Stimulated activated CD4-positive, alpha-beta T cell treated with anti-CD3 and anti-CD28 coated beads, TNF-alpha, amount 100 ng/mL, for 4 hours (primary cell): ENCODE measurements at places on chromosomes 7 and 10.

DNA sequence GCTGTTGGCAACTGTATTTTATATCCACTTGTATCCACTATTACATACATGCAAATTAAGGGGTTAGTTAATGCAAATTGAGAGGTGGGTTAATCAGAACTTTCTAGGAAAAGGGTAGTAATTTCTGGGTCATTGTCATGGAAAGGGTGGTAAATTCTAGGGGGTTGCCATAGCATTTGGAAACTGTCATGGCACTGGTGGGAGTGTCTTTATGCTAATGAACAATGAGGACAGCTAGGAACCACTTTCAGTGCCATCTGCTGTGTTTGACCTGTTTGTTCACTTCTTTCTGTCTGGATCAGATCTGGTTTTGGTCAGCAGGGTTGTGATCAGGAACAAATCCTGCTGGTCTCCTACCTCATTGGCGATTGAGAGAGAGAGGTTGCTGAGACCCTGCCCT is 283.3 kb upstream of the PRKCQ start:
- DNase-seq = no peak

- DNase-seq = no peak
Measured at GRCh38 chr7:38235606-38236005, 37.8 kb downstream of the TARP start.

DNA sequence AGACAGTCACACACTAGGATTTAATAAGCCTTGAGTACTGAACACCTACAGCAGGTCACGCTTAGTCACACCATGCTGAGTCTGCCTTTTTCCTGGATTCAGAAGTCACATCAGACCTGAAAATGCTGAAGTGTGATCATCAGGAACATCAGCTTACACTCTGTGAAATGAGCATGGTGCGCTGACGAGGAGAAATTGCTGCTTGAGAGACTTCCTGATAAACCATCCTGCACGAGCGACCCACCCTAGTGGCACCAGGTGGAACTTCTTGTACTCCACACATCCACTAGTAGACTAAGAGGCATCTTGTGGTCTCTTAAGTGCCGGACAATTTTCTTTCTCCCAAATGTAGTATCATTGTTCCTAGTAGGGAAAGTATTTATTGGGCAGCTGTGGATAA is 51.8 kb upstream of the MRLN start:
- no peak for DNase-seq

DNA sequence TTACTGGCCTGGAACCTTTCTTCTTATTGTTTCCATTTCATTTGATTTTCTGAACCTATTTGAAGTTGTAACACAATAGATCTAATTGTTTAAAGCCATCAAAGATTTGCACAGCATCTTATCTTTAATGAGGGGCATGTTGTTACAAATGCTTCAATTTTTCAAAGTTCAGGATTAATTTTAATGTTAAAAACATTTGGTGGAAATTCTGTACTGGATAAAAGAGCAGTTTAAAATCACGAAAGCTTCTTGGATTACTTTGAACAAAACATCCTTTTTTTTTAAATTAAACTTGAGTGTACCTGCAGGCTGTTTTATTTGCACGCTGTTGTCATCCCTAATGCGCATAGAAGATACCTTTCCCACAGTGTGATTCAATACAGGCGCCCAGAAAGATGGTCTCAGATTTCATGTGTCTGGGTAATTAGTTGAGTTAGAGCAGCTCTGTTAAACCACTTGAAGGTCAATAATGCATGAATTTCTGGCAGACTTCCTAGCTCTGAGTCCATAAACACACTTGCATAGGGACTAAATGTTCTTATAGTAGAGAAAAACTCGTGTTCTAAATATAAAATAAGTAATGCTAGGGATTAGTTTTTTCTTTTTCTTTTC is 29.3 kb upstream of the DDX50 start:
- no peak for DNase-seq

GRCh38 chr7:82428186-82428961 is 15.2 kb downstream of the CACNA2D1 start:
- no peak for DNase-seq

DNA sequence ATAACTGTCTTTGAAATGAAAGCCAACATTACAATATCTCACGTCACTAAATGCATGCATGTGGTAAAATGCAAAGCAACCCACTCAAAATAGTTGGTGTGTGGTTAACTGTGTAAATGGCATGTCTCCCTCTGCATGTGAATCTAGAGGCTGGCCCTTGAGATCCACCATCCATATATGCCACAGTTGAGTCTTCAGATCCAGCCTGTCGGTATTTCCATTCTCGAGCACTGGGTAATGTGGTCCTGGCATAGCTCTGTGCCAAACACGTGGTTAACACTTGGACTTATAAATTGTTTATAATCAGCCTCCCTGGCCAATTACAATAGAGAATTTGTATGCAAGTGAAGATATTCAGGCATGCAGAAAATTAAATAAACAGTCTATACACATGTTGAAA is 90.3 kb downstream of the LYZL1 start:
- no peak for DNase-seq

DNA sequence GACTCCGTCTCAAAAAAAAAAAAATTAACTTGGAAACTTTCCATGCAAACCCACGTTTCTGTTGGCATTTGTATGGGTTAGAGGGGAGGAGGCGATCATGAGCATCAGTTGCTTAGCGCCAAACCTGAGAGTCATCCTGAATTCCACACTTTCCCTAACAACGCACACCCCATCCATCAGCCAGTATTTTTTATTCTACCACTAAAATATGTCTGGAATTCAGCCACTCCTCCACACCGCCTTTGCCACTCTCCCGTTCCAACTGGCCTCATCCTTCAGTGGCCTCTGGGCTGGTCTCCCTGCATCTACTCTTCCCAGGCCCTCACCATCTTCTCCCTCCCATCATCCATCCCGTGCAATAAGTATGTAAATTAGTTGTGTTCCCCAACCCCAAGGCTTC is 4.7 kb upstream of the LMBR1 start:
- DNase-seq = no peak

DNA sequence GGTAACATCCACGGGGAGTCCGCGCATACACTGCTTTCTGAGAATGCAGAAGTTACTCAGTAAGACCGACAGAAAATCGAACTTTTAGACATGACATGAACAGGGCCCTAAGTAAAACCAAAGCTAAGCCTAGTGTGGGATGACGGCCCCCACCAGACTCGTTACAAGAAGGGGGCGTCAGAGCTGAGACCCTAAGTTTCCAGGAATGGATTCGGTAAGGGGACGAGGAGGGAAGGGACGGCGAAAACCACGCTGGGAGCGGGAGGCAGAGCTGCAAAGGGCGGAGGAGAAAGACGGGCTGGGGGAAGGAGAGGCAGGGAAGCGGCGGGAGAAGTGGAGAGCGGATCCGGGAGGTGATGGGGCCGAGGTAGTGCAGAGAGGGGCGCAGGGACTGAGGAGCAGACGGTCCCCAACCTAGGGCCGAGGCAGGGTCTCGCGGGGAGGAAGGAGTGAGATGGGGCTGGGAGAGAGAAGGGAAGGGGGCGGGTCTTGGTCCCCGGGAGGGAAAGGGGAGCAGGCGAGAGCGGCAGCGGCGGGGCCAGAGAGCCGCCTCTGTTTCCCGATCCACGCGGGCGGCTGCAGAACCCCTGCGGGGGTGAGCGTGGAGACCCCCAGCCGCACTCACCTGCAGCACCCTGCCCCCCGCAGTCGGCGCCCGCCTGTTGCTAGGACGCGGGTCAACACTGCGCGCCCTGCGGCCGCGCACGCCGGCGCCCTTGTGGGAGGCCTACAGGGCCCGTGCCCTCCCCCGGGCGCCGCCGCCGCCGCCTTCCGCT is 513 bp downstream of the ODAD2 start:
- DNase-seq = no peak

GRCh38 chr10:116780691-116781205 is 38.4 kb upstream of the HSPA12A start:
- no peak for DNase-seq

DNA sequence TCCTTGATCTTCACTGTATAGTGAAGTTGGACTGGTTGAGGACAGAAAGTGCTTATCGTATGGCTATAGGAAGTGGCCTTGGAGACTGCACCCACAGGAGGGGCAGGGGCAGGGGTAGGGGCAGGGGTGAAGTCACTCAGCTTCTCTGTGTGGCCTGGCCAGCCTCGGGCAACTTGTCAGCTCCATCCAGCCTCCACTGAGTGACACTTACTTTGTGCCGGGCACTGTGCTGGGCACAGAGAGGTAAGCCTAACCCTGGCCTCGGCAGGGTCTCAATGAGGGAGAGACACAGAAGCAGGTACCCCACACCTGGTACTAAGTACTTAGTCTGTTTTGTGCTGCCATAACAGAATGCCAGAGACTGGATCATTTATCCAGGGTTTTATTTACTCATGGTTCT is 99.3 kb upstream of the CTBP2 start:
- no peak for DNase-seq

DNA sequence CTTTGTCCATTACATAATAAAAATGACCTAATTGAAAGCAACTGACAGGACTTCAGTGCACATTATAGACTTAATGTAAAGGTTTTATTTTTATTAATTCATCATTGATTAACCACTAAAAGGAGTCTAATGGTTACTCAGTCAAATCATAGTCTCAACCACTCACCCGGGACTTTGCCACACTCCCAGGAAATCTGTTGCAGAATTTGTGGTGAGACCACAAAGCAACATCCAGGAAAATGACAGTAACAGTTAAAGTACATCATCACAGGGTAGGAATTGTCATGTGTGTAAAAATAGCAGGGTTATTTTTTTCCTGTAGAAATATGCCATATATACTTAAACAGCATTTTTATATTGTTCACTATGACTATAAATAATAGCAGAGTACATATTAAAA is 6.3 kb upstream of the HGF start:
- DNase-seq = no peak

- DNase-seq = no peak
Measured at GRCh38 chr7:70479153-70480021, 652.6 kb upstream of the GALNT17 start.

GRCh38 chr10:20582041-20582440 is 315.1 kb downstream of the NEBL start:
- no peak for DNase-seq

- no peak for DNase-seq
Measured at GRCh38 chr7:97174303-97174702, 56.8 kb downstream of the SDHAF3 start.

- DNase-seq = no peak
Measured at GRCh38 chr7:117005449-117005848, 52.1 kb downstream of the ST7 start.

GRCh38 chr7:85022064-85022697 is 164.7 kb downstream of the SEMA3D start:
- DNase-seq = no peak

DNA sequence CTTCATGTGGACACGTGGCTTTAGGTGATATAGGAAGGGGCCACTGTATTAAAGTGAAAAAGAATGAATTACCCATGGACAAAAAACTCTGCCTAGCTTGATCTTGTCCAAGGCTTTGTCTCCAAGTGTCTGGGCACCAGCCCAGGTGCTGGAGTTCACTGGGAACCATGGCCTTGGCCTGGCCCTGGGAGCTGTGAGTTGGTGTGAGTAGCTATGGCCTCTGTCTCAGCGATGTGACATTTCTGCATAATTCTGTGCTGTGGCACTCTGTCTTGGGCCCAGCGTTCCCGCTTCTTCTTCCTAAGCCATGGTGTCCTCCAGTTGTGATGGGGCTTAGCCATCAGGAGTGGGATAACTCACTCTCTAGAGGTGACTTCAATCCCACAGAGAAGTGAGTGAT is 119.0 kb upstream of the PPP2R2D start:
- no peak for DNase-seq

- DNase-seq = no peak
Measured at GRCh38 chr7:132609906-132610520, 33.7 kb upstream of the PLXNA4 start.

DNA sequence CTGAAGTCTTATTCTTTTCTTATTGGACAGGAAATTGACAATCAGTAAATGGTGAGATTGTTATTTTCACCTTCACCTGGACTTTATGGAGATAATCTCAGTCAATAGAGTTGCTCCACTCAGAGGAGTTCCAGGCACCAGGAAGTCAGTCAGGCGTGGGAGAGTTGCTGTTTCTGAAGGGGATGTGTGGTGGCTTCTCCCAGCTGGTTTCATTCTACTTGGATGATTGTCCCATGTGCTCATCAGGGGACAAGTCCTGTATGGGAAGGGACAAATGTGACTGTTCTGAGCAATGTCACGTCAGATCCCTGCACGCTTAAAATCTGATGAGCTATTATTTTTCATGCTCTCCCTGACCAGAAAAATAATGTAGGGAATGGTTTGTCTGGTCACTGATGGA is 222.5 kb upstream of the PITRM1 start:
- no peak for DNase-seq

GRCh38 chr10:102675666-102676533 is 31.6 kb downstream of the TRIM8 start:
- no peak for DNase-seq

GRCh38 chr10:4687397-4687796 is 138.6 kb upstream of the AKR1E2 start:
- no peak for DNase-seq

GRCh38 chr10:76411729-76412435 is 980.5 kb downstream of the LRMDA start:
- DNase-seq = no peak

DNA sequence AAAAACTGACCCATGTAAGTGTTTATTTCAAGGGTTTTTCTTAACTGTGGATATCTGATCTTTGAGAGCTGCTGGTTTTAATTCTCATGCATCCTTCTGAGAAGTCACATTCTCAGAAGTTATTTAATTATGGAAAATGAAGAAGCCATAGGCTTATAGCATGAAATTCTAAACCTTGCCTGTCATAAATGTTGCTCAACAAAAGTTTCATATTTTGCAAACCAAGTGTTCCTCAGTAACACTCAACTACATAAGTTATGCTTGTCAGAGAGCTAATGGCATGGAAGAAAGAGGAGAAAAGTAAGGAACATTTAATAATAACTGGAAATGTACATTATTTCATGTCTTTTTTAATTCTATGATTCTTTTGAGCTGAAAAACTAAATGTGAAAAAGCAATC is 78.6 kb upstream of the MPP7 start:
- DNase-seq = no peak

- DNase-seq = no peak
Measured at GRCh38 chr10:77456414-77456813, 181.2 kb downstream of the KCNMA1 start.

DNA sequence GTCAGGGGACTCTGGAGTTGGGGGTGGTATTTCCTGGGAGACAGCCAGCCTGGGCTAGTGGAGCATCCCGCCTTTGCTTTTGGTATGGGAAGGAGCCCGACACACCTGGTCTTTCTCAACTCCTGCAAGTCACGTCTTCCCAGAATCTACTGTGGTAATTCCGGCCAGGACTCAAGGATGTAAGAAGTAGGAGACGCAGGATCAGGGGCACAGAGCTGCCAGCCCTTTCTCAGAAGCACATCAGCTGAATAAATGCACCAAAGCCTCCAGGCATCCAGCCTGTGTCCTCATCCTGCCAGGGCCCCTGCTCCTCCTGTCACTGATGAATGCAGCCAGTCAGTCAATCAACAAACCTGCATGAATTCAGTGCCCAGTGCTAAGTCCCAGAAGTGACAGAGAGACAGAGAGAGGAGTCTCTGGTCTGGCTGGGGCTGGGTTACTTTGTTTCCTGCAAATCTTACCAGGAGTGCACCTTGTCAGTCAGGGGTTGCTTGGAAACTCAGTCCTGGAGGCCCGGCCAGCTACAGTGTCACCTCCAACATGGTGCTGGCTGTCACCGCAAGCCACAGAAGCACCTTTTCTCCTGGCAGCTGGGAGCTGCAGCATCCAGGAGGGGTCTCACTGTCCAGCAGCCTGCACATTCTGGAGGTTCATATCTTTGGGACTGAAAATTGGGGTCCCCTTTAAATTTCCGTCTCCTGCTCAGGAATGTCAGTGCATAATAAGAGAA is 101.8 kb downstream of the PTPRE start:
- DNase-seq = no peak
